ENCODE measurements at places on chromosomes 3 and 15.

GRCh38 chr15:80489030-80489594, 84.9 kb downstream of the ARNT2 start:
- no peak for DNase-seq

DNA sequence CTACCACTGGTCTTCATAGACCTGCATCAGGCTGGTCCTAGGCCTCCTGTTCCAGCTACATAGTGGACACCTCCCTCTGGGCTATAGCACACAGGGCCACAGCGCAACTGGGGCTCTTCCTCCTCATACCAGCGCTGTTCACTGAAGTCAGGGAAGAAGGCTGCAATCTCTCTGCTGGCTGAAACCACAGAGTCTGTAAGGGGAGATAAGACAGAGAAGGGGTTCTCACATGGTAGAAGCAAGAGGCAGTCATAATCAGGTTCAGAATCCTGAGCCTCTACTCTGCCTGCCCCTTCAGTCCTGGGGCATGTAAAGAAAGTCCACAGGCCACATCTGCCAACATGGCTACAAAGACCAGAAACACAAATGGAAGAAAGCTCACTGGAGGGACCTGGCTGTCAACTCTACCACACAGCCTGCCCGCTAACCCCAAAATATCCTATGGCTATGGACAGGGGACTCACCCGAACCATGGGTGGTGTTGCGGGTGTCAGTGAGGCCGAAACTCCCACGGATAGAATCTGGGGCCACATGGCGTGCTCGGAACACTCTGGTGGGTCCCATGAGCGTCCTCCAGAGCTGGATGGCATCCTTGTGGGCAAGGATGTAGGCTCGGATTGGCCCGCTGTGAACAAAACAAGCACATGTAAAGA, 38.7 kb downstream of the SPINK8 start:
- no peak for DNase-seq

GRCh38 chr3:98763076-98763475, at the start of gene ST3GAL6:
TSS of gene ST3GAL6 (plus strand) at chr3:98763340. CDS start at chr3:98768441, 5,101 bp downstream.
- DNase-seq = no peak

GRCh38 chr3:69110941-69111546, 11.4 kb downstream of the LMOD3 start:
- no peak for DNase-seq

DNA sequence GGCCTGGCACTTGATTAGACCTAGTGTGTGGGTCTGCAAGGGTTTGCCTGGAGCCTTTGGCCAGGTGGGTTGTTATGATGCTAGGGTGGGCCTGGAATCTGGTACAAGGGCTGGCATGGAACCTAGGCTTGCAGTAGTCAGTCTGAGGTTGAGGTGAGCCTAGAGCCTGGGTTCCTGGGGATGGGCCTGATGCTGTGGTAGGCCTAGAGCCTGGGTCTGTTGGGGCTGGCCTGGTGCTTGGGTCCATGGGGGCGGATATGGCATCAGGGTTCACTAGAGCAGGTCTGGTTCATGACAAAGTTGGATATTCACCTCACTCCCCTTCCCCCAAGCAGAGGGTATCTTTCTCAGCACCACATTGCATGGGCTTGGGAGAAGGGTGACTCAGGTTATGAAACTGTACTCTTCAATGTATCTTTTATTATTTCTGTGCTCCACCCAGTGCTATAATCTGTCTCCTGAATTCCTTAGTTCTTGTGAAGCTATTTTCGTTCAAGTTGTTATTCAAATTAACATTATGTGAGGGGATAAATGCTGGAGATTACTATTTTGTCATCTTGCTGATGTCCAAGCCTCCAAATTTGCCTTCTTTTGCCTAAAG, 274.4 kb downstream of the NFKBIZ start:
- no peak for DNase-seq

GRCh38 chr15:31463521-31464102, 137.0 kb downstream of the KLF13 start:
- DNase-seq = no peak

DNA sequence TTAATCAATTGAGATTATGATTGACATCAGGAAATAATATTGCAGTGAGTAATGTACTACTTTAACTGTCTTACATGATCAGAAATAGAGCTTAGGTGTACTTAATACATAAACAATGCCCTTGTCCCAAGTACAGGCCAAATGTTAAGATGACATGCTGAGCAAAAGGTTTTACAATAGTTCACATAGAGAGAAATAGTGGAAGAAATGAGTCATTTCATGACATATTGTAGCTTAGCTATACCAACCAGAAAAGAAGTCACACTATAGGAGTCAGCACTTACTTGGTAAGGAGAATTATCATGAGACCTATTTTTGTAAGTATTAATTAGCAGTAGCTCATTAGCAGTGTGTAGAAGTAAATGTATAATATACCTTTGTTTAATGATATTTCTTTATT, 96.4 kb upstream of the NANOGP8 start:
- DNase-seq = no peak

- peak; percentile 61 for DNase-seq
Observed at GRCh38 chr3:52339612-52340011, 23.5 kb downstream of the DNAH1 start.

GRCh38 chr3:45693941-45694521, 4.8 kb downstream of the SACM1L start:
- DNase-seq = no peak

- DNase-seq = no peak
Observed at GRCh38 chr3:73401616-73402279, 223.0 kb downstream of the PDZRN3 start.

DNA sequence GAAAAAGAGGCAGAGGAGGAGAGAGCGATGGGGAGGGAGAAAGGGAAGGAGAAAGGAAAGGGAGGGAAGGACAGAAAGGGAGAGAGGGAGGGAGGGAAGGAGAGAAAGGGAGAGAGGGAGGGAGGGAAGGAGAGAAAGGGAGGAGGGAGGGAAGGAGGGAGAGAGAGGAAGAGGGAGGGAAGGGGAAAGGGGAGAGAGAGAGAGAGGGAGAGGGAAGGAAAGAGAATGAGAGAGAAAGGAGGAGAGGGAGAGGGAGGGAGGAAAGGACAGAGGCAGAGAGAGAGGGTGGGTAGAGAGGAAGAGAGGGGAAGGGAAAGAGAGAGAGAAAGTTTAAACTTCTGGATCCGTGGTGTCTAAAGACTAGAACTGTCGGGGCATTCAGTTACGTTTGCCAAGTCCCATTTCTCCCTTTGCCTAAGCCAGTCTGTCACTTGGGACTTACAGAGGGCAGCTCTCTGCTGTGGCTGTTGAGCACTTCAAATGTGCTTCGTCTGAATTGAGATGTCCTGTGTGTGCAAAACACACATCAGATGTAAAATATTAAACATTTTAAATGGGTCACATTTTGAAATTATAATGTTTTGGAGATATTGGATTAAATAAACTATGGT, 62.6 kb downstream of the PLXNA1 start:
- no peak for DNase-seq

GRCh38 chr3:11661827-11662226, 18.1 kb upstream of the VGLL4 start:
- DNase-seq = no peak

DNA sequence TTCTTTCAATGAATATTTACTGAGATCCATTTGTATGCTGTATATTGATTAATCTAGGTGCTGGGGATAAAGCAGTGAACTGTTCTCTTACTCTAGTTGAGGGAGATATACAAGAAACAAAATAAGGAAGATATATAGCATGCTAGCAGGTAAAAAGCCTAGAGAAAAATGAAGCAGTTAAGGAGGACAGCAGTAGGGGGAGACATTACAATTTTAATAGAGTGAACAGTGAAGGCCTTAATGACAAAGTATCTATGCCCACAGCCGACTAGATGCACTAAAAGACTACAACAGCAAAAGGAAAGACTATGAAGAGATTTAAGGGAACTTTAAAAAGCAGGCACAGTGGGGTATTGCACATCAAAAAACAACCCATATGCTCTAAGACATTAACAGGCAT, 81.4 kb downstream of the XRN1 start:
- peak; percentile 51 for DNase-seq

Data from SJCRH30 (cell line).